ENCODE measurements at places on chromosomes 7 and 10. TPM values are rescaled to one million over a fixed set of nuclear protein-coding genes. Genes with fewer than 3 reads are reported as not detected.

ZDHHC16 gene
- total RNA-seq, result 20.8 TPM

FBXO24 gene
- 0.19 TPM for total RNA-seq

SHOC2 gene
- 33.9 TPM for total RNA-seq

ZSWIM8 gene
- 27.1 TPM for total RNA-seq

MUC12 gene
- total RNA-seq, result 0.57 TPM

NKX1-2 gene
- 0.05 TPM for total RNA-seq

STN1 gene
- total RNA-seq, result 34.8 TPM

DNA sequence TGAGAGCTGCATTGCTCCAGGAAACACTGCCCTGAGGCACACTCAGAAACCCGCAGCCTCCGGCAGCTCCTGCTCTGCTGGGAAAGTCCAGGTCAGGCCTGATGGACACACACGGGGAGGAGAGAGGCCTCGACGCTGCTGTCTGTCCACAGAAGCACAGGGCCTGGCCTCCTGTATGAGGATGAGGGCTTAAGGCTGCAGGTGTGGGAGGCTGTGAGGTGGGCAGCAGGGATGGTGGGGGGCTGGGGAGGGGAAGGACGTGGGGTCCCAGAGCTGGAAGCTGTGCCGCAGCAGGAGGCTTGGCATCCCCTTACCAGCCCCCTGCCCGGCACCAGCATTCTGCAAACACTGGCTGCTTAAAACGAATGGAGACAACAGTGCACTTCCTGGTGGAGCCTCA, 186.2 kb downstream of the DNAJB6 start:
- H3K36me3 ChIP-seq, result no peaks in the 10 kb centered on the region
- no peak for DNase-seq
- no peak overlapping the region for H3K27ac ChIP-seq
- no peak overlapping the region for H3K4me3 ChIP-seq
- no peaks in the 10 kb centered on the region for H3K4me1 ChIP-seq
- peaks cover 2% of the 10 kb centered on the region for H3K27me3 ChIP-seq

GRCh38 chr10:42869977-42870350, 87.4 kb downstream of the BMS1 start:
- no peak overlapping the region for H3K4me3 ChIP-seq
- no peaks in the 10 kb centered on the region for H3K4me1 ChIP-seq
- no peak for DNase-seq
- no peaks in the 10 kb centered on the region for H3K36me3 ChIP-seq

GRCh38 chr7:33933611-33934281, 28.4 kb downstream of the BMPER start:
- H3K27ac ChIP-seq, result no peak overlapping the region
- H3K4me3 ChIP-seq, result no peak overlapping the region
- no peaks in the 10 kb centered on the region for H3K4me1 ChIP-seq
- H3K36me3 ChIP-seq, result no peaks in the 10 kb centered on the region
- H3K27me3 ChIP-seq, result no peaks in the 10 kb centered on the region
- no peak for DNase-seq

DNA sequence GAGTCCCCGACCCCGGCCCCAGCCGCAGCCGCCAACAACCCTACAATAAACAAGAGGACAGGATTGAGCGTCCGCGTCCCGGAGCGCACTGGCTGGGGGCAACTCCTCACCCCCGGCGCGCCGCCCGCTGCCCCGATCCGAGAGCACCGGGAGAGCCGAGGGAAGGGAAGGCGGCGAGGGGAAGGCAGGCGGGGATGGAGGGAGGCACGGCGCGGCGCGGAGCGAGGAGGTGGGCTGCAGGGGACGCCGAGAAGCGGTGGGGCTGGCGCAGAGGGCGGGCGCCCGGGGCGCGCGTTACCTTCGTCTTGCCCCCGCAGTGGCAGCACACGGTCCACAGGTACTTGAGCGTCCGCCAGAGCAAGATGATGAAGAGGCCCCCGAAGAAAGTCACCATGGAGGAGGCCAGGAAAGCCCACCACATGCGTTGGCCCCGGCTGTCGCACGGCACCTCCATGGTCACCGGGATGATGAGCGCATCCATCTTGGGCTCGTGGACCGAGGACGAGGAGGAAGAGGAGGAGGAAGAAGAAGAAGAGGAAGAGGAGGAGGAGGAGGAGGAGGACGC, 559 bp downstream of the KCNMA1 start:
- no peak for DNase-seq
- H3K36me3 ChIP-seq, result no peaks in the 10 kb centered on the region
- H3K27ac ChIP-seq, result no peak overlapping the region
- peaks cover 79% of the 10 kb centered on the region for H3K27me3 ChIP-seq
- no peaks in the 10 kb centered on the region for H3K4me1 ChIP-seq

All from thymus (tissue), 14 donors.